ENCODE measurements at places on chromosomes 6 and 20.

DNA sequence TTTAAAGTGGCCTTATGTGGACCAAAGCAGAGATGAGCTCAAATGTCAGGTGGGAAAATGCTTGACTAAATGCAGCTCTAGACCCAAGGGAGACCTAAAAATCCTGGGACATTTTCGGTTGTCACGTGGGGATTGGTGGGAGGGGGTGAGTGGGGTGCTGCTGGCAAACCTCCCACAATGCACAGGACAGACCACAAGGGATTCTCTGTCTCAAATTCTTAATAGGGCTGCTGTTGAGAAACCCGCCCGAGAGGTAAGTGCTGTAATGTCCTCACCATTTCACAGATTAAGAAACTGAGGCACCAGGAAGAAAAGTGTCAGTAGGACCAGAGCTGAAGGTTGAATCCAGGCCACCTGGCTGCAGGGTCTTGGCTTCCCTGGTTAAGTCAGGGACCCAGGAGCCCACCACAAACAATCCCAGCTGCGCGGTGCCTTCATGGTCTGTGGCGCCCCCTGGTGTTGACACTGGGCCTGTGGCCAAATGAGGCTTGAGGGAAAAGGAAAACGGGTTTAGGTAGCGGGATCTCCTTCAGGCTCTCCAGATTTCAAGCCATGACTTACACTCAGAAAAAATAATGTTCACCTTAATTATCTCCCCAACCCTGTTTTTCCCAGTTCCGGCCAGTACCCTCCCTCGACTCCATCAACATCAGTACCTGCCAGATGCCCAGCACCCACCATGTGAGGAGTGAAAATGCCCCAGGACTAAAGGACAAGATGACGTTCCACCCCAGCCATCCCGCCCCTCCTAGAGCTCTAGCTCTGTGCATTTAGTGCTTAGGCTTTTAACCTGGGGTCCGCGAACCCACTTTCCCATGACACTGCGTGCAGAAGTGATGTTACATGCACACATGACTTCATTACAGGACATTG lies 7.2 kb downstream of the HLA-G start:
- DNase-seq: peak; percentile 72

DNA sequence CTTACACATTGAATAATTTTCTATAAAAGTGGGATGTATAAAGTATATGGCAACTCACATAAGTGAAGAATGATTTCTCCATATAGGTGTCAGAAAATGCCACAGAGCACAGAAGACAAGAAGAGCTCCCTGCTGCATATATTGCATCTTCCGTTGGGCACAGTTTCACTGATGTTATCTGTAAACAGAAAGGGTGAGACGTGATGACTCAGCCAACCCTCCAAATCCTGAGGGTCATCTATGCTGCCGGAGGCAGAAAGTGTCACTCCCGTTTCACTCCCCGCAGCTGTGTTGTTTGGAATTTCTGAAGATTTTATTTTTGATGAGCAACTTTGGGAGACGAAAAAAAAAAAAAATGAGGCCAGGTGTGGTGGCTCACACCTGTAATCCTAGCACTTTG lies 644.1 kb downstream of the C6orf118 start:
- no peak for DNase-seq

DNA sequence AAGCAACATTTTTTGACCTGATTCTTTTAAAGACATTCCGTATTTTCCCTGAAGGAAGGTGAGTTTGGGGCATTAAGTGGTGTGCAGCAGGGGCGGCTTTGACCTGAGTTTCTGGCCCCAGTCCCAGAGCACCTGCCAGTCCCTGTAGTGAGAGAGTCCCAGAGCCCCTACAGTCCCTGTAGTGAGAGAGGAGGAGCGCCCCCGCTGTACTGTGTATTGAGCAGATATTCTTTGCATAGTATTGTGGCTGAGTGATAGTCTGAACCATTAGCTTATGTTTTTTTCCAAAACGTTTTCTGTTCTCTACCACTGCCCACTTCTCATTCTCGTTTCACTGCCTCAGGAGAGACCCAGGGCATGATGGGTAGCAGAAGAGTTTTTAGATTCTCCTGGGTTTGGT lies 17.2 kb upstream of the SH3BGRL2 start:
- DNase-seq: no peak

DNA sequence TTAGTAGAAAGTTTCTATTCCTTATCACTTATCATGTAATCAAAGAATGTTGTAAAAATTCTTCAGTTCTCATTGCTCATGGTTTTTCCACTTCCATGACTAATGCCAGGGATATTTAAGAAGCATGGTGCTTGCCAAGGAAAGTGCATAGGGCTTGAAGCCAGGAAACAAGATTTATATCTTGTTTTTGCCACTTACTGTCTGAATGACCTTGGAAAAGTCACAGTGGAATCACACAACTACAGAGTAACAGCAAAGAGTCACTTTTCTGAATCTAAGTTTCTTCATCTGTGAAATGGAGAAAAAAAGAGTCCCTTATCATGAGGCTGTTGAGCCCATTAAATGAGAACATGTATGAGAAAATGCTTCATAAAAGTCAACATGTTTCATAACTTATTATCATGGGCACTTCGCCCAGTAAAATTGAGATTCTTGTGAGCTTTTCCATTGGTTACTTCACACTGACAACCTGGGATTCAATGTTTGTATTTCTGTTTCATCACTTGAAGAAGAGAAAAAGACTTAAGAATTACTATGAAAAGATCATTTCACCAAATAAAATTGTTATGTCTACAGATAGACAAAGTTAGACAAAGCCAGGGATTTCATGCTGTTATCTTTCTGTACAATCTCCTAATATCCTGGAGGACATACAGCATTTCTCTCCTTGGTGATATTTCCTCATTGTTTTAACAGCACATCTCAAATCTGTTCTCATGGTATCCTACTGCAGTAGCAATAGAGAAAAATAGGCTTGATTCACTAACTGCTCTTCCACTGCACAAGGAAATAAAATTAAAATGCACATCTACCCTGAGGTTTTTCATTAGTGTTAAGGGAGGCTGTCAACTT lies 7.6 kb upstream of the BMP5 start:
- no peak for DNase-seq

- no peak for DNase-seq
Observed at GRCh38 chr6:13375360-13375878, 47.1 kb upstream of the TBC1D7 start.

DNA sequence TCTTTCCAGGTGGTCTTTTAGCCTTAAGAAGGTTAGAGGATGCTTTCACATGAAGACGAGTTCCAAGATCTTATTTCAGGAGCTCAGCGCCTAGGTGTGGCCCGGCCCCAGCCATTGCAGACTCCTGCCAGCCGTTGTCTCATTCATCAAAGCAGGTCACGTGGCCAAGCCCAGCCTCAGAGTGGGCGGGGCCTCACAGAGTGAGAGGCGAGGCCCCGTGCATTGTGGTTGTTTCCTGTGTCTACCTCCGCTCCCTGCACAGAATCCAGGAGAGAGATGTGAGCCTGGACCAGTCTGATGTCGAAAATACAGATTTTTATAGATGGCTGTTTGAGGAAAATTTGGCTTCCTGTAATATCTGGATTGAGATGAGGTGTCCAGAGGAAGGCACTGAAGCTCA lies 49.2 kb upstream of the CST5 start:
- no peak for DNase-seq

DNA sequence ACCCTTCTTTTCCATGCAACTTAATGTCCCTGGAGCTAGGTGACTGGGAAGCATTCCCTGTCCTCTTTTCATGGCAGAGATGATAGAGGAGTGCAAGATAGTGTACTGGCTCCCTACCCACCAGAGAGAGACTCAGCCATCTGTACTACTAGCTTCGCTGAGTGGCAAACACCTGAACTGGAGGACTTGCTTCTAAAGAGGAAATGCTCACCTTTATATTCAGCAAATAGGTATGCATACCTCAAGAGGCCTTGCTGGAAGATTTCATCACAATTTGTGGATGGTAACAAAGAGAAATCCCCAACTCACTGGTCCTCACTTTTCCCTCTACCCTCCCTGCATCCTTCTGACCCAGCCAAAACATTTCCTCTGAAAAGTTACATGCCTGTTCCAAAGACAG lies 124.1 kb downstream of the FOXA2 start:
- no peak for DNase-seq

DNA sequence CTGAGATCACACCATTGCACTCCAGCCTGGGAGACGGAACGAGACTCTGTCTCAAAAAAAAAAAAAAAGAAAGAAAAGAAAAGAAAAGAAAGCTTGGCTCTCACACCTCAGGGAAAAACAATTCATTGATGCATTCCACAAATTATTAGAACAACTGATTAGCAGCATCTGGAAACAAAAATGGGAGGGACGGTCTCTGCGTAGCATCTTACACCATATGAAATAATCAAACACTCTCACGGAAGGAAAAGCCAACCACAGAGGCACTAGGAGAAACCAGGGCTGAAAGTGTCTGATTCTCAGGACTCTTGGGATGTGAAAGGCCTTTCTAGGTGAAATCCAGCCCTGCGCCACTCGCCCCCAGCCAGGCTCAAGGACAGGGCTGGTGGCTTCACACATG lies 2.3 kb upstream of the HELZ2 start:
- DNase-seq: no peak

GRCh38 chr6:31705931-31706330 lies 735 bp upstream of the LY6G6F start:
- no peak for DNase-seq

DNA sequence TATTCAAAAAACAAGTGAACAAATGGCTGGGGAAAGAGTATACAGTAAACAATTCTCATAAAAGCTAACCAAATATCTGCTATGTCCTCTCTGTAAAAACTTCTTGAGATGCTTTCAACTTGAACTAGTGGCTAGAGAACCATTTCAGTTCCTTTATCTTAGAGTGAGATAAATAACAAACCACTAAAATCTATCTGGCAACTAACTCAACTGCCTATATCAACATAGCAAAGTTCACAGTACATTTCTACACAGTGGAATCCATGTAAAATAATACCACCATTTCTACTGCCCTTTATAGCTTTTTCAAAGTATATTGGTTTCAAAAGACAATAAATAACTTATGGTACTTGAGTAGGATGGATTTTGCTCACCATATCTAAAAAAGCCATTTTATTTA lies 95.1 kb downstream of the MMS22L start:
- no peak for DNase-seq

- no peak for DNase-seq
Observed at GRCh38 chr6:21734204-21734603, 140.7 kb downstream of the SOX4 start.

DNA sequence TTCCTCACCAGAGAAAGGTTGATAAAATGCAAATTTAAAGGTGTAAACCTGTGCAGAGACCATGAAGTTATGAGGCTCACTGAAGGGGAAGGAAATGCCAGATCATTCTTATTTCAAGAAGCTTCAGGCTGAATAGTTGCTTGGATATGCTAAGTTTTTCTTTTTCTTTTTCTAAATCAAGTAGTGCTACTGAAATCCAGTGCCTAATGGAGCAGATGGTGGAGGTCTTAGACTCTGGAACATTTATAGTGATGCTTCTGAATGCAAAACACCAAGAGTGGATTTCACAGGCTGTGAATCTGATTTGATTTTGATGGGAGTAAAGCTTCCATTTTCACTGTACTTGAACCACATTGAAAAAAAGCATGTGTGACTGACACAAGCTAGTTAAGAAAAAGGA lies 151.2 kb upstream of the BEND3 start:
- no peak for DNase-seq

DNA sequence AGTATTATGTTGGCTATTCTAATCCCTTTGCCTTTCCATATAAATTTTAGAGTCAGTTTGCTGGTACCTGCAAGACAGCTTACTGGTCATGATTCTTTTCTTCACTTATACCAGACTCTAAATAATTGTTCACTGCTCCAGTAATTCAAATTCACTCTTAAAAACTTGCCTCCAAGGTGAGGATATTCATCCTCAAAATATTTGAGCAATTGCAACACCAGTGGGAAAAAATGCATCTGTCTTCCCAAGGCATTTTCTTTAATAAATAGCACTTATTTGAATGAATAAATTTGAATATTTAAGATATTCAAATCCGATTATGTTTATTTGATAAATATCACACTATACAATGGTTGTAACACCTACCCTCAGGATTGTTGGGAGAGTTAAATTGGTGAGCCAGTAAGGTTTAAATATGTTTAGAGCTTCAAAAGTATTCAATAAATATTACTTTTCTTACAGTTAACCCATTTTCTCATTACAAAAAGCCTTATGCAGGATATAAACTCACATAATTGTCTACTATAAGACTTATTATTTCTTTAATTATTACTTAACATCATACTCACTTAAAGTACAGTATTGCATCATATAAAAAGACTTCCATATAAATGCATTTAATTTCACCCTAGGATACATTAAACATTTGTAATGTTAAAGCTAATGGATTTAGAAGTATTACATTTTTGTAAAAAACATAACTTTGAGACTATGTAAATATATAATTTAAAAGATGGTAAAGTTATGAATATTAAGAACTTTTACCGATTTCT lies 285.6 kb downstream of the SAMD5 start:
- no peak for DNase-seq

DNA sequence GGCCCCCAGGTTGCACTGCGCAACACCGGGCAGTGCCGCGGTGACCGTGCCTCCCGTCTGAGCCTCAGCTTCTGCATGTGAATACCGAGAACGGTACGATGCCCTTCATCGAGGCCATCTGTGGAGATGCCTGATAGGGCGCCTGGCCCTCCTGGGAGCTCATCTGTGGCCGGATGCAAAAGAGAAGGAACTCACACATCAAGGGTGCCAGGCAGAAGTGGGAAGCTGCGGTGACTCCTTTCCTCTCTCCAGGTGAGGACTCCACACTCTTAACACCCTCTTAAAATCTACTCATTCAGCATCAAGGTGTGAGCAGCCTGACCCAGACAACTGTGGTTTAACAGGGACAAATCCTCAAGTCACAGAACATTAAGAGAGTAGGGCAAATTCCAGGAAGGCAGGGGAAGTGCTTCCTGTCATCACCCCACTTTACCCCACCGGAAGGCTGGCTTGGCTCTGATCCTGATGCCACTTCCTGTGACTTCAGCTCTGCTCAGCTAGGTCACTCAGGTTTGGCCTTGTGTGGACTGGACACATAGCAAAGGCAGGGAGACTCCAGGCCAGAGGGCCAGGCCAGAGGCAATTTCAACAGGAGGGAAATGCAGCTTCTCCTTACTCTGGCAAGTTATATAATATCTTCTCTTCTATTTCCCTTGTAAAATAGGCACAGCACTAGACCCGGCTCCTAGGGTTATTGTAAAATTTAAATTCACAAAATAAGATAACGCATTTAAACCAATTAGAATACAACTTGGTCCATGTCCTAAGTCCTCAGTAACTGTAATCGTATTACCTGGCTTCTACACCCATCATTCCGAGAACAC lies 69.4 kb downstream of the CPNE5 start:
- DNase-seq: no peak

GRCh38 chr6:5994234-5994998 lies 12.3 kb downstream of the NRN1 start:
- no peak for DNase-seq

- no peak for DNase-seq
Observed at GRCh38 chr6:69220375-69220774, 576.4 kb downstream of the LMBRD1 start.

- no peak for DNase-seq
Observed at GRCh38 chr6:163309491-163310026, 105.0 kb upstream of the QKI start.

GRCh38 chr6:73664701-73665100 lies 10.9 kb upstream of the SLC17A5 start:
- no peak for DNase-seq

- DNase-seq: no peak
Observed at GRCh38 chr6:73515204-73515655, 5.6 kb downstream of the EEF1A1 start.

All from Right ventricle myocardium inferior (tissue), 1 donor.